GDM1 (cell line): ENCODE measurements at places on chromosomes 6 and 20.

GRCh38 chr6:98593676-98594075, 240.7 kb upstream of the POU3F2 start:
- no peak for DNase-seq

DNA sequence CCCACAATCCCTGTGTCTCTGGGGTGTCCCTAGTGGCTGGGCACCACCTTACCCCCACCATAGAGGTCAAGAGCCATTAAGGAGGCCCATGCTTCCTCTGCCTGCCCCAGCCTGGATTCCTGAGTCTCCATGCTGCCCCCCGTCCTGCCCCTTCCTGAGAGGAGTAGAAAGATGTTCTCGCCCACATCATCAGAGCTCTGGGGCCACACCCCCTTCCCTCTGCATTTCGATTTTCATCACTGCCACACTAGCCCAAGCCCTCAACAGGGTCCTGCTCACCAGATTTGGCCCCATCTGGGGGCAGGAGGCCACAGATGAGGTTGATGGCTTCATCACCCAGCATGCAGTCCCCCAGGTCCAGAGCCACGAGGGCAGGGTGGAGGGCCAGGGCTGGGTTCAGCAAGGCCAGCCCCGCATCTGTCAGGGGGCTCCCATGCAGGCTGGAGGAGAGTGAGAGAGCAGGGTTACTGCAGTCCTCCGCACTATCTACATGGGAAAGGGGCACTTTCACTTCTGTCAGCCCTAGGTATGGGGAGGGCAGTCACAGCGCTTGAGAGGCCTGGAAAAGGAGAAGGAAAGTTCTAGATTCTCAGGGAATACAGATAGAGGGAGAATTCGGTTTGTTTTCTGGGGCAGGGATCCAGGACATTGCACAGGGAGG, 1.5 kb downstream of the LRRC73 start:
- DNase-seq: no peak

GRCh38 chr20:6942266-6942665, 174.8 kb downstream of the BMP2 start:
- no peak for DNase-seq

DNA sequence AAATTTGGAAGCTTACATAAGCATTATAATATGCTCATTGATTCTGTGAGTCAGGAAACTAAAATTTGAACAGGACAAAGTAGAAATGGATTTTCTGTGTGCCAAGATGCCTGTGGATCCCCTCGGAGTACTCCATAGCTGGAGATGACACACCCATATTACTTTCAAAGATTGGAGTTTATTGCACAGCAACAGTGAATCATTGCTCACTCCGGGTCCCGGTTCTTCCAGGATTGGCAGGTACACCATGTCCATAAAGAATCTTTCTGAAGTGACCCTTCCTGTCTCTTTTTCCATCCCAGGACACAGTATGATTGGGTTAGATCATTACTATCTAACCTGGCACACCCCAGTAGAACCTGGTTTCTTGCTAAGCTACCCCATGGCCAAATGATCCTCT, 2.7 kb upstream of the BTN2A2 start:
- no peak for DNase-seq

DNA sequence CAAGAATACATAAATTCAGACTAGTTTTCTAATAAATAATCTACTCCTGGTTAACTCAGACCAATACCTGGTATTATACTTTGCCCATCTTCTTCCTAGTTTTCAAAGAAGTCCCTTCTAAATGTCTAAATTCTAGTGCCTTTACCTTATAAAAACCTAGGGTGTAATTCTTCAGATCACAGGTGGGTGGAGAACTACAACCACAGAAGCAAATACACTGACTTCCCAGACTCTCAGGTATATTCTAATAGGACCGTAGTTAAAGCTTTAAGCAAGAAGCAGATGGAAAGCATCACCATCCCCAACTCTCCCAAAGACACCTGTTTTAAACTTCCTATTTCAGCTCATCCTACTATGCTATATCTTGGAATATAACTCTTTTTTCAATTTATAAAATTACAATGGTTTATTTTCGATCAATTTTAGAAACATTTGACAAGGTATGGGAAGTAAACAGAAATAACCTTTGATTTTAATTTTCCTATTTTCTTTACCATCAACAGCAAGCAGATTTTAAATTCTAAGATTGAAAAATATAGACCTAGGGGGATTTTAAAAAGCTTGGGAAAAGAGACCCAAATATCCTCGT, 15.8 kb downstream of the MAN1A1 start:
- no peak for DNase-seq
